ENCODE measurements at places on chromosomes 13 and 19. TPM values are rescaled to one million over a fixed set of nuclear protein-coding genes. Genes with fewer than 3 reads are reported as not detected.

The REXO1 gene
- total RNA-seq, result 4.1 TPM

The RFPL4A gene
- not detected for total RNA-seq

The LRRC4B gene
- 0.17 TPM for total RNA-seq

GRCh38 chr13:80048030-80048429 lies 292.9 kb downstream of the SPRY2 start:
- DNase-seq, result no peak

The CD209 gene
- not detected for total RNA-seq

Measured in fibroblast of lung (primary cell).